ENCODE measurements at places on chromosomes 7 and 10.

- no peak for DNase-seq
These were observed 24.6 kb upstream of the AKAP9 start for GRCh38 chr7:91916051-91916440.

DNA sequence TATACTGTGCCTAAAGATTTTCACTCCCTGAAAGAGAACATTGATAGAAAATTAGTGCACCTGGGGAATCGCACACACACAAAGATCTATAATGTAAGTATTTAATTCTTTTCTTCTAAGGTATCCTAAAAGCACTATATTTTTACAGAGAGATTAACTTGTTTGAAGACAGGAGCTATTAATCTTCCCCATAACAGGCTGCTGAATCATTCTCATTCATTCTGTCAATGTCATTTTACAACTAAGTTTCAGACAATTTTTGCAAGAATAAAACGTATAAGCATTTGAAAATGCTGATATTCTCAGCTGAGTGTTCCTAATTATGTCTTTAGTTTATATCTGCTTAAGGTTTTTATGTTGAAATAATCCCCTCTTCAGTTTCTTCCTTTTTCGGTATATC is 776.7 kb downstream of the NXPH1 start:
- DNase-seq, result no peak

DNA sequence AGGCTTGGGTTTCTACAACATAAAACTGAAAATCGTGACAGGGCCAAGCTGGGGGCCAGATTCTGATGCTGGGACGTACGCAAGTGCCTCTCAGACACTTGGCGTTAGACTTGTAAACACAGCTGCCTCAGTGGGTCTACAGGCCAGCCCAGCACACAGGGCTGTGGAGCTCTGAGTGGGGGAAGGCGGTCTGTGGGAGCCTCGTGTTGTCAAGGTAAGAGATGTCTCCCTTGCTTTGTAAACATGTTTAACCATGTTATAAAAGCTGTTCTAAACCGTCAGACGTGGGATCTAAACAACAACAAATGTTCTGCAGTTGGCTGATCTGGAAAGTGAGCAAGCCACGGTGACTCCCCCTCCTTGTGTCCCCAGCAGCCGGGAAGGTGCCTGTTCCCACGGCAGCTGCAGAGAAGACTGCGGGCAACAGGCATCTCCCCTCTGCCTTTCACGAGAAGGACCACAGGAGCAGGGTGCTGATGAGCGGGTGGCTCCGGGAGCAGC is 67.8 kb downstream of the ZRANB1 start:
- no peak for DNase-seq

DNA sequence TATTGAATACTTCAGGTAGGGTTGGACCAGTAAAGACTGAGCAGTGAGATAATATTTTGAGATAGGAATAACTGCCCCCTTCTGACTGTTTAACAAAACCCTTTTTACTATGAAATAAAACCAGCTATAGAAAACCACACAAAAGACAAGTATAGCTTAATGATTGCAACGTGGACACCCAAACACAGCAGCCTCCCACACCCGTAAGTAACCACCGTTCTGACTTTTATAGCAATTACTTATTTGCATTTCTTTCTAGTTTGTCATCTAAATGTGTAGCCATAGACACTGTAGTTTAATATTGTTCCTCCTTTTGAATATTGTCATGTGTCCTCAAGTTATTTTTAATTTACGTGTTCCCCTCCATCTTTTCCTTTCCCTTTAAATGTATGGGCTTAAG is 42.9 kb upstream of the SYPL1 start:
- DNase-seq, result no peak

- DNase-seq, result no peak
These were observed 282.3 kb downstream of the TFEC start for GRCh38 chr7:115748123-115748738.

- no peak for DNase-seq
These were observed 23.6 kb downstream of the ABI1 start for GRCh38 chr10:26837139-26837538.

DNA sequence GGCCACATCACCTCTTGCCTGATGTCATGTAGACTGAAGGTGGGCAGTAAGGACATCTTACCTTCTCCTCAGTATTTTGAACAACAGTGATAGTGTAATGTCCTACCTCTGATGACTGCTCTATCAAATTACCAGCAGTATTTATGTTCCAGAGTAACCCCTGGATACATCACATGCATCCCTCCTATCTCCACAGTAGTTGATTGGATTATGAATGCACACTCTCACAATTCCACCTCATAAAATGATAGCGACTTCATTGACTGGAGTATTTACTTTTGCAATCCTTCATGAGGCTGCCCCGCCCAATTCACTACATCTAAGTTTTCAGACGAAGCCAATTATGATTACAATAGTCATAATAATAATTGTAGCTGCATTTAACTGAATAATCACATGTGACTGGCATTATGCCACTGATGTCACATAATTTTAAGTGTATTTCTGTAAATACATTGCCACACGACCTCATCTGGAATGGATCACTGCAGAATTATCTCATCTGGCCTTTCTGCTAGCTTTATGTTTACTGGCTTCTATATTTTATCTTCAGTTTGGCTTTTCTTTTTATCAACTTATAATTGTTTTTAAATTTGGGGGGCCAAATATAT is 268.9 kb downstream of the SLC25A13 start:
- no peak for DNase-seq

GRCh38 chr10:1061930-1062774 is 6.0 kb downstream of the WDR37 start:
- no peak for DNase-seq

Measured in COLO829 (cell line).